Ovary (tissue), 10 donors: ENCODE measurements at places on chromosomes 12 and 14.

GRCh38 chr12:4030929-4031702 lies 157.9 kb upstream of the PARP11 start:
- DNase-seq = peak; percentile 86

GRCh38 chr14:73438993-73439392 lies 19.4 kb downstream of the NUMB start:
- DNase-seq = no peak

- DNase-seq = peak; percentile 45
These were observed 47.4 kb upstream of the SRSF5 start for GRCh38 chr14:69719501-69719951.

DNA sequence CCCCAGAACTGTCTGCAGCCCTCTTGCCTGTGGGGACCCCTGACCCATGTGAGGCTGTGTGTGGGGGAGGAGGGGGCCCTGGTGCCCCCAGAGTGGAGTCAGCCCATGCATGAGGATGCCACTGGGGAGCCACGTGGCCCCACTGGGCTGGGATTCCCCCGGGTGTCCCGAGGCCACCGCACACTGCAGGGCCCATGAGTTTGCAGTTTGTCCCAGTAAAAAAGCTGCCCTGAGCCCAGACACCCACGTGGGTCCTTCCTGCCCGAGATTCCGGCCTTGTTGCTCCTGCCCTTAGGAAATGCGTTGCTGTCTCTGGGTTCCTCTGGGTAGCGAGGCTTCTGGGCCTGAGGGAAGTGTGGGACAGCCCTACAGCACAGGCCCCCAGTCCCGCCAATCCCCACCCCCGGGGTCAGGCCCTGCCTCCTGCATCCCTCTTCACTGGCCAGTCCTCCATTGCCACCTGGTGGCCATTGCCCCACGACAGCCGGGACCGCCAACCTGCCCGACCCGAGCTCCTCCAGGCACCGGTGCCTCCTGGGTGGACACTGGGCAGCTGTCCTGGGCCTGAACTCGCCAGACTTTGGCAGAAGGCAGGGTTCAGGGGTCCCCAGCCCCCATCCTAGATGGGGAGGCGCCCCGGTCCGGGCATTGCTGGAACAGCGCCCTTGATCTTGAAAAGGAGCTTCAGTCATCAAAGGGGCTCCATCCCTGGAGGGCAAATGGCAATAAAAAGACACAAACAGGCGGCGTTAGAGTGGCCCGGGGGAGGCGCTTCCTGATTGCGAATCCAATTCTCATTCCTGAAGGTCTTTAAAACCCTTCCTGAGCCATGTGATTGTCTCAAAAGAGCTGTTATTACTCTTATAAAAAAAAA lies 15.6 kb upstream of the C14orf180 start:
- DNase-seq = peak; percentile 78

- DNase-seq = no peak
These were observed 896 bp upstream of the CDKN1B start for GRCh38 chr12:12716151-12716792.
